ENCODE measurements at places on chromosomes 12 and 14.

DNA sequence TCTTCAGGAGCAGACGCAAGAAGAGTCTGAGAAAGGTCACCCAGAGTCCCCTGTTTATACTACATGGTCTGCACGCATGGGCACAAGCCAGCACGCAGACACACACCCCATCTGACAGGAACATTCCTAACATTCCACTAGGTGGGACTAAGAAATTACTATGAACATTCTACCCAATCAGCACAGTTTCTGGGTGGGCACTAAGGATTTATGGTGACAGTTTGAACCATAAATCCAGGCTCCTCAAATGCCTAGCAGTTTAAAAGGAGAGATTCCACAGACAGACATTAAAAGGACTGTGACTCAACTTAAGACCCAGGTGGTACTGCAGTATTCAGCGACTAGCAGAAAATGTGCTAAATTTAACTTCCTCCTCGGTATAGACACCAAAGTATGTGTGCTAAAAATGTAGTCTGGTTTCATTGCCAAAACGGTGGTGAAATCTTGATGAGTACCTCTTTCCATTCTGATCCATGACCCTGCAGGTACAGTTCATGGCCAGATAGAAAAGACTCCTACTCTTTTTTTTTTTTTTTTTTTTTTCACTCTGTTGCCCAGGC, 16.2 kb downstream of the ABHD4 start:
- DNase-seq = no peak

GRCh38 chr12:57237932-57238853, 8.7 kb downstream of the SHMT2 start:
- no peak for DNase-seq

- no peak for DNase-seq
These were observed 117.6 kb upstream of the GARIN6 start for GRCh38 chr12:99529966-99530365.

GRCh38 chr12:117518594-117519270, 157.3 kb upstream of the NOS1 start:
- no peak for DNase-seq

DNA sequence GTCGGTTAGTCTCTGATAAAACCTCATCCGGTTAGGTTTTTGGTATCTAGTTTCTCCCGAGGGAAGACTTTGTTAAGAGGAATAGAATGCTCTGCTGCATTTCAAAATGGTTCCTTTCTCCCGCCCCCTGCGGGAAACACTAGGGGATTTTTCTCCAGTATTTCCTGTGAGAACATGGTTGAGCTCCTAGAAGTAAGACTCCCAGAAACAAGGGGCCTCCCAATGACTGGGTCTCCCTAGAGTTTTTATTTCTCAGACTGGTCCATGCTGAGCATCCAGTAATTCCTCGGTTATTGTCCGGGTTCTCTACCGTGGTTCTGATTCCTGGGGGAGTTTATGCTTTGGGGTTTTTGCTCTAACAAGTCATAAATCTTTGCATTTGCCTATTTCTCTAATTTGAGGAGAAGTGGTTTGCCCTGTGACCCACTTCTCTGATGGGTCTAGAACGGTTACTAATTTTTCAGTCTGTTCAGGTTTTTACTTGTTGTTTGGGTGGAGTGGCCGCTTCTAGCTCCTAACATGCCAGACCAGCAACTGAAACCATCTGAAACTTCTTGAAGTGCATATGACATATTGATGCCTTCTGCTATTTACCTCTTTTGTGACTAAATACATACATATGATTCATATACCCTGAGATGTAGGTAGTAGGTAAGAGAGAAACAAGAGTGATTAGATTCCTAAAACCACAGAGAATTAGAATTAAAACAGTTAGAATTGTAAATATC, 25.1 kb downstream of the TESPA1 start:
- no peak for DNase-seq

DNA sequence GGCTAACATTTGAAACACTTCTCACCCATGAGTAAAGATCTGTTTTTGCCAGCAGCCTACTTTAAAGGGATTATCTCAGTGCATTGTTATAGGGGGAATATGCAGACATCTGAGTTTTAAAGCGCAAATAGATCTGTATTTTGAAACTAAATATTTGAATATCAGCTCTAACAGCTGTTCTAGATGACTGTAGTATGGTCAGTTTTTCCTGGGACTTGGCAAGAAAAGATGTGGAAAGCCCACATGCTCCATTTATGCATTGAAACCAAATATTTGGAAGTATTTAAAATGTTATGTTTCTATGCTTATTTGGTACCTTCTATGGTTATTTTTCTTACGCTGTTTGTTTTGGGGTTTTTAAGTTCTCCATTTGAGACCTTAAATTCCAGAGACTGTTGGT, 41.7 kb downstream of the RIC8B start:
- no peak for DNase-seq

- no peak for DNase-seq
These were observed 80.3 kb downstream of the ADGRD1 start for GRCh38 chr12:131033886-131034482.

DNA sequence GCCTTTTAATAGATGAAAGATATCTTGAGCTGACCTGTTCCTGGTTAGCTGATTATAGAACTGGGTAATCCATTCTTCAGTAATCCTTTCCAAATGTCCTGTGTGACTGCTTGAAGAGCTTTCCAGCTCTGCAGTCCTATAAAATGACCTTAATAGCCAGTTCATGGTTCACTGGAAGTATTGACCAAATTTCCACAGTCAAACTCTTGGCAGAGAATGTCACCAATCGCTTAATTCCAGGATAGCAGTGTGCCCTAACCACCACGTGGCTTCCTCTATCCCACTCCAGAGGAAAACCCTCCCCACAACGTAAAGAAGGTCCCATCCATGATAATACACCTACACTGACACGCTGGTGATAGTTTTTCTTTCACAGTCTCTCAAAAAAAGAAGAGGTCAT, 17.4 kb downstream of the PRKAB1 start:
- DNase-seq = no peak

GRCh38 chr12:95443459-95443858, 30.5 kb upstream of the METAP2 start:
- no peak for DNase-seq

DNA sequence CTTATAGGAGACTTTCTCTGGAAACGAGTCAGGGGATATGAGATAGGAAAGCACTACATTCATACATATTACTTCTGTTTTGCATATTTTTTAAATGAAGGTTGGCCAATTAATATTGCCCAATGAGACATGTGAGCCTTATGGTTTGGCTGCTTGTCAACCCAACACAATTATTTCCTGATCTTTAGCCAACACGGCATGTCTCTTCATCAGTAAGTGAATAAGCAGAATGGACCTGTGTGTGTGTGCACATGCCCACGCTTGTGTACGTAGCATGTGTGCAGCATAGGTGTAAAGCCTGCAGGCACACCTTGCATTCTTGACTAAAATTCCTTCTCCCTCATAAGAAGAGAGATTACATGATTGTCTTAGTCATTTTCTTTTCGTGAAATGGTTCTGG, 88.3 kb downstream of the STON2 start:
- DNase-seq = no peak

DNA sequence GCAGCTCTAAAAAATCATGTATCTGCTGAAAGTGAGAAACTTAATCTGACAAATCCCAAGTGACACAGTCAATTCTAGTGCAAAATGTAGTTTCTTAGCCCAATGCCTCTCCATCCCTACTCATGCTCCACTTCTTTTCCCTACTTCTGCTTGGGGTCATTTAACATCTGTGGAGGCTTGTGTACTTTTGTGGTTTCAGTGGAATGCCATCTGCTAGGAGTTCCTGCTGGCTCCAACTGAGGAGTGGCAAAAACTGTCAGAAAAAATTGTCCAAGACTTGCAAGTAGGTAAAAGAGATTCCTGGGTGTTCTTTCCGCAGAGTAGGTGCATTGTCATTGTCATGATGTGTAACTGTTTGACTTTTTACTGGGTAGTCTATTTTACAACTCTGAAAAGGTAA, 12.5 kb upstream of the AVPR1A start:
- DNase-seq = no peak

- DNase-seq = no peak
These were observed 32.2 kb downstream of the SH2B3 start for GRCh38 chr12:111437816-111438454.

- DNase-seq = no peak
These were observed 126.6 kb downstream of the LLPH start for GRCh38 chr12:66003951-66004350.

- no peak for DNase-seq
These were observed 187.8 kb downstream of the NPAS3 start for GRCh38 chr14:33126433-33126832.

GRCh38 chr14:52327374-52328226, 13.5 kb downstream of the PTGER2 start:
- DNase-seq = no peak

GRCh38 chr14:99012703-99013102, 259.3 kb downstream of the BCL11B start:
- DNase-seq = no peak

DNA sequence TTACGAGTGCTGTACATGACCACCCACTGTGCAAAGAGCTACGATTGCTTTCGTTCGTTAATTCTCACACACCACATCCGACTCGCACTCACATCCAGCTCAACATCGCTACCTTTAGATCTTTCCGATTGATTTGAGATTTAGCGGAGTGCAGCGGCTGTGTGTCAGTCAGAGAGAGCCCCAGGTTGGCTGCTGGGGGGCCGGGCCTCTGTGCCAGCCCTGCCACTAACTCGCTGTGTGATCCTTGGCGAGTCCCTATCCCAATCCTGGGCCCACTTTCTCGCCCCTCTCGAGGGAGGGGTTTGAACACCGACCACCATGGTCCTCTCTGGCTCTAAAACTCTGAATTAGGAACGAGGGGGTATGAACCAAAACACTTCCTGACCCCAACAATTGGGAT, 8.6 kb downstream of the DLK1 start:
- DNase-seq = no peak

Measured in activated CD4-positive, alpha-beta T cell treated with anti-CD3 and anti-CD28 coated beads for 24 hours (primary cell).